ENCODE measurements at places on chromosomes 6 and 20.

DNA sequence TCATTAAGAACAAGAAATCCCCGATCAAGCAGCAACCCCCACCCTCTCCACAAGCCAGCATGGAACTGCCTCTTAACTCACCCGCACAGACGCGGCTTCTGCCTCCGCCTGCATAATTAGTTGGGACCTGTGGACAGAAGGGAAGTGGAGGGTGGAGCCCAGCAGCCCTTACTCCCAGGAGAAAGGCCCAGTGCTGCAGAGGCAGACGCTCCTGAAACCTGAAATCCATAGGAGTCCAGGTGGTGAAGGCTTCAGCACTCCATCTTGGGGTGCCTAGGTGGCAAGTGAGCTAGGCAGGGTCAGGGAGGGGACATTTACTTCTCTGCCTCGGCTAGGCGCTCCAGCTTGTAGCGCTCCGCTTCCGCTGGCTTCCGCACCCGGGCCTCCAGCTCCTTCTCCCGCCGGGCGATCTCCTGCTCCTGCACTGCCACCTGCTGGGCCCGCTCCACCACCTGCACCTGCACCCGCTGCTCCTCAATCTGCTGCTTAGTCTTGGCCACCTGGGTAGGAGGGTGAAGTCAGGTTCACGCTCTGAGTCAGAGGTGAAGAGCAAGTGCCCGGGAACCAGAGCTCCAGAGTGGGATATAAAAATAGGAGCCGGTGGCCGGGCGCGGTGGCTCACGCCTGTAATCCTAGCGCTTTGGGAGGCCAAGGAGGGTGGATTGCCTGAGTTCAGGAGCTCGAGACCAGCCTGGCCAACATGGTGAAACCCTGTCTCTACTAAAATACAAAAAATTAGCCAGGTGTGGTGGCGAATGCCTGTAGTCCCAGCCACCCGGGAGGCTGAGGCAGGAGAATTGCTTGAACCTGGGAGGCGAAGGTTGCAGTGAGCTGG is 10.7 kb downstream of the TUBB start:
- peak; percentile 65 for DNase-seq

DNA sequence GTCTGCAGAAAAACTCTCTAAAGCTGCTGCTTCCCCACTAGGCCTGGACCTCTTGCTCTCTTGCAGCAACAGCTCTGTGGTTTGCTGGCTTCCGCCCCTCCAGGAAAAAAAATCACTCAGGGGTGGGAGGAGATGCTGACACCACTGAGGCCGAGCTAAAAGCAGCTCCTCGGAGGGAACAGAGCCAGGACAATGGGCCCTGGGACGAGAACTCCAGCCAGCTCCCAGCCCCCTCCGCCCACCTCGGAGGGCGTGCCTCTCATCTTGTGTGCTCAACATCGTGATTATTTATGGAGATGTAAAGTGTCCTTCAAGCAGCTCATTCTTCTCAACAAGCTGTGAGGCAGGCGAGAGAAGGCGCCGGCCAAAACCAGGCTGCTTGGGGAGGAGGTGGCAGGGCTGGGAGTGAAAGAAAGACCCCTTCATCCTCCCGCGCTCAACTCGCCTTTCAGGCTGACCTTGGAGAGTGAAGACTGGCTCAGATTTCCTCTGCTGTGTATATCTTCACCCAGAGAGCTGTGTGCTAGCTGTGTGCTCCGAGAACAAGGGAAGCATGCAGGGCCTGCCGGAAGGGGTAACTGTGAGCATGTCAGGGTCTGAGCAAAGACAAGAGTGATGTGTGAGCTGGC is 53.5 kb upstream of the LRFN2 start:
- DNase-seq, result peak; percentile 43

- no peak for DNase-seq
Measured at GRCh38 chr20:15918631-15919030, 654.6 kb downstream of the KIF16B start.

DNA sequence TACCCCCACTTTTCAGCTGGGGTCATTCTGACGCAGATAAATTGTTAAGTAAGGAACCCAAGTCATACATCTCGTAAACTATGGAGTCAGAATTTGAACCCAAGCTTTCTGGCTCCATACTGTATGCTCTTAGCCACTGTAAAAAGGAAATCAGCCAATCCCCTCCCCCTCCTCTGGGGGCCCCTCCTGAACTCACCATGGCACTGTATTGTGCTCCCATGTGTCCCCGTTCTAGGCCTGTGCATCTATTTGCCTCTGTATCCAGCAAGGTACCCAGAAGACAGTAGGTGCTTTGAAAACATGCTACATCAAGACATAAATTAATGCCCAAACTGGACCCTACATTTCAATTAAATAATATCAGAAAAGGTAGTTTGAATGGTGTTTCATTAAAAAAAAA is 98.5 kb downstream of the PREP start:
- DNase-seq, result no peak

GRCh38 chr6:6665555-6666243 is 77.2 kb downstream of the LY86 start:
- peak; percentile 31 for DNase-seq

- no peak for DNase-seq
Measured at GRCh38 chr6:94362061-94362864, 942.9 kb upstream of the EPHA7 start.

DNA sequence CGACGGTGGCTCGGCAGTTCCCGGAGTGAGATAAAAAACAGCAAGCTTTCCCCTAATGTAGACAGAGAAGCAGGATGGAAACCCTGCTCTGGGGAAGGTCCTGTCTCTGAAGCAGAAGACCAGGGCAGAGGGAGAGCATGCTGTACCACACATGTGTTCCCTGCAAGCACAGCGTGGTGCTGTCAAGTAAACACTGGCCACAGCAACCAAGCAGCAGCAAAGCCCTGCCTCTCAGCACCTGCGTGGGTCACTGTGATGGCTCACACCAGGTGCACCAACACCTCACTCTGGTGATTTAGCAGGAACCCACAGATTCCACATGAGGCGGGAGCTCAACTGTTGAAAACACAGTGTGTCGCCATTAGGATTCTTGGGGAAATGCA is 65.2 kb upstream of the TXNDC5 start:
- DNase-seq, result no peak

DNA sequence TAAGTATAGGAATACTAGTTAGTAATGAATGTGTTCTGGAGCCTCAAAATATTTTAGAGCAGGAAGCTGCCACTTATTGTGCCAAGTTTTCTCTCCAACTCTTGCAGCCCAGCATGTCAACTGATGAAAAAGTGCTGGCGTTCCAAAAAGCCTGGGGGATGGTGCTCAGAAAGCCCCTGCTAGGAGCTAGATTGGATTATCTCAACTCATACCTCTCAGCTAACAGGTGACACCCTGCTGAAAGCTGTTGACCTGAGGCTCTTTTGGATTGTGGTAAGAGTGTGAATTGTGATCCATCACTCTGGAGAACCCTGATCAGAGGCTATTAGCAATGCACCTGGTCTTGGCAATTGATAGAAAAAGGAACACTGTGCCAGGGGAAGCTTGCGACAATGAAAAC is 580.4 kb downstream of the EYS start:
- no peak for DNase-seq

- peak; percentile 37 for DNase-seq
Measured at GRCh38 chr20:62301111-62301668, 1.6 kb upstream of the ADRM1 start.

GRCh38 chr6:87291883-87292282 is 30.5 kb upstream of the SMIM8 start:
- DNase-seq, result no peak

DNA sequence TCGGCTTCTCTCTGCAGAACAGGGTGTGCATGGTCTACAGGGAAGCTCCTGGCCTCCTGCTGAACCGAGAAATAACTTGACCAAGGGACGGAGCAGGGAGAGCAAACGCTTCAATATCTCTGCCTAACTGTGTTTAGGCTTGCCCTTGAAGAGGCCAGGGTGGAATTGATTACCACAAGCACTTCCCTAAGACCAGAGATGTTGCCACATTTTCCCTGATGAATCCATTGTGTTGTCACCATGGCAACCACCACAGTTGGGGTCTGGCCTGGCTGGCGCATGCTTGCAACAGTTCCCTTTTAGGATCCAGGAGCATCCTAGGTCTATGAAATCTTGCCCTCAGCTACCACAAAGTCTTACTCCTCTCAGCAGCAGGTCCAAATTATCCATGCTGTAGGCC is 213.5 kb upstream of the SULF2 start:
- DNase-seq, result peak; percentile 99

DNA sequence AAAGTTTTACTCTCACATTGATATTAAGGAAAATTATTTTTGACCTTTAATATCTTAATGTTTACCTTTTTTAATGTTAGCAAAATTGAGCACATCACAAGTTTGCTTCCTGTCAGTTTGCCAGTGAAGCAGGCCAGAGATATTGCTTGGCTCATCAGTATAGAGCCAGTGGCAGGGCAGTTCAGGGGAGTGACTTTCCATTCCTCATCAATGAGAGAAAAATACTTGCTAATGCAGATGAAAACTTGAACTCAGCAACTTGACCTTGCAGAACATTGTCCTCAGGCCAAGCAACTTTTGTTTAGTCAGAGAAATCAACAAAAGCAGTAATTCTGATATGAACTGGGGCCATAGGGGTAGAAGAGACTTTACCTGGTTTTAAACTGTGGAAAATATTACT is 6.9 kb downstream of the TAB2 start:
- no peak for DNase-seq

DNA sequence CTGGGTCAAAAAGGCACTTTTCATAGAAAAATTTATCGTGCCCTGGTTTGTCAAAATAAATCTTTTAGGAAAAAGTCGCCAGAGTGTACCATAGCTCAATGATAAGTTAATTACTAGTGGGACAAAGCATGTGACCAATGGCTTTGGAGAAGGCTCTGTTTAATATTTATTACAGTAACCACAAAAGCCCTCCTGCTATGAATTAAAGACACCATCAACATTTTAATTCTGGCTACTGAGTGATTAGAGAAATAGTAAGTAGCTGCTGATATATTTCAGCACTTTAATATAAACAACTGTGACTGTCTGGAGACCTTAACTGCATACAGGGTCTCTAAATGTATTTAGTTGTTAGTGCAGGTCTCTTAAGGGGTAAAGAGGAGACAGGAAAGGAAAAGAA is 38.3 kb downstream of the KIF13A start:
- no peak for DNase-seq

All from MV-4-11 (cell line).